ENCODE measurements at places on chromosomes 7 and 10.

- DNase-seq: no peak
Observed at GRCh38 chr7:17498230-17498629, 199.8 kb downstream of the AHR start.

GRCh38 chr7:120998996-120999565 is 10.6 kb downstream of the CPED1 start:
- no peak for DNase-seq

DNA sequence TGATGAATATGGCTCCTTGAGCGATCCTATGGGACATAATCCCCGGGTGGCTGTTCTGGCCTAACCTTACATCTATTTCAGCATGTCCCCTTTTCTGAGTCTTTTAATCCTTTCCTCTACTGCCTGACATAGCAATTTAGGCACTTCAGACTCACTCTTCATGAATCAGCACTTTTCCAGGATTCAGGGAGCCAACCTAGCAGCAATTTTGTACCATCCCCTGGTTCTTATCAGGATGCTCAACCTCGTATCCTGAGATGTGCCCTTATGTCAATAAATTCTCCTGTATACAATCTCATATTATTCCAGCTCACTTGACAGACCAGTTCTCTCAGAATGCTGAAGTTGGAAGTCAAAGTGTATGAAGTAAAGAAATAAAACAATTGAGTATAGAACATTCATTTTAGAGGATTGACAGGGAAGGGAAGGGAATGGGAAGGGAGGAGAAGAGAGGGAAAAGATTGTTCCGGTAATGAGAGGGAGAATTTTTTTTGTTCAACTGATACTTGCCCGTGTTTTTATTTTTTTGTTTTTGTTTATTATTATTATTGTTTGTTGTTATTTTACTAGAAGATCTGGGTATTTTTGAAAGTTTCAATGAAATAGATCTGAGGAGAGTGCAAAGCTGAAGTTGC is 8.2 kb upstream of the ZC3HAV1 start:
- no peak for DNase-seq

DNA sequence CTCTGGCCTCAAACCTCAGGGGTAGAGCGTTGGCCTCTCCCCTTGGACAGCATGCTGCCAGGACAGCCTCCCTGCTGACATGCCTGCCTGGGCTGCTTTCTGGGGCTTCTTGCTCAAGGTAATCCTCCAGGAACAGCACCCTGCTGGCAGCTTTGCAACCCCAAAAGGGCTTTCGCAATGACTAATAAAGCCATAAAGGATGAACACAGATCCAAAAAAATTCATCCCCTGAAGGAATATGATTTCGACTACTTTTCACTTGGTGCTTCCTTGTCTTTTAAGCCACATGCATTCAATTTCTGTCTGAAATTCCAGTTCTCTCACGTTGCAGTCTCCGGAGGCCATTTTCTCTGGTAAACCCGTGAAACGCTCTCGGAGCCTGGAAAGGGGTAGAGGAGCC is 15.1 kb upstream of the SH3PXD2A start:
- DNase-seq: peak; percentile 54

DNA sequence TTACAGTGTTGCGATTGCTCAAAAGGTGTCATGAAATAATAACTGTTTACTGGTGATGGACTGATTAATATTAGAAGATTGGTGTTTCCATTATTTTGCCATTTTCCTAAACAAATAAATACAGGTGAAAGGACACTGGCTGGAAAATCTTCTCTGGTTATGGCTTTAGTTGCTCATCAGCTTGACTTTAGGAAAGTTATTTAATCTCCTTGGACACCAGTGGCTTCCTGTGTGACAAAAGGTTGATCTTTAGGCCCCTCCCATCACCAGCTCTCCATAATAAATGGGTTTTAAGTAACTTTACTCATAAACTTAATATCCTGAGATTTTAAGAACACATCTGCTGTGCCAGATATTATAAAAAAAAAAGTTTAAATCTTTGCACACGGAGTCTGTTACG is 737 bp downstream of the CABCOCO1 start:
- no peak for DNase-seq

- DNase-seq: no peak
Observed at GRCh38 chr10:101182936-101183335, 46.3 kb downstream of the LBX1 start.

DNA sequence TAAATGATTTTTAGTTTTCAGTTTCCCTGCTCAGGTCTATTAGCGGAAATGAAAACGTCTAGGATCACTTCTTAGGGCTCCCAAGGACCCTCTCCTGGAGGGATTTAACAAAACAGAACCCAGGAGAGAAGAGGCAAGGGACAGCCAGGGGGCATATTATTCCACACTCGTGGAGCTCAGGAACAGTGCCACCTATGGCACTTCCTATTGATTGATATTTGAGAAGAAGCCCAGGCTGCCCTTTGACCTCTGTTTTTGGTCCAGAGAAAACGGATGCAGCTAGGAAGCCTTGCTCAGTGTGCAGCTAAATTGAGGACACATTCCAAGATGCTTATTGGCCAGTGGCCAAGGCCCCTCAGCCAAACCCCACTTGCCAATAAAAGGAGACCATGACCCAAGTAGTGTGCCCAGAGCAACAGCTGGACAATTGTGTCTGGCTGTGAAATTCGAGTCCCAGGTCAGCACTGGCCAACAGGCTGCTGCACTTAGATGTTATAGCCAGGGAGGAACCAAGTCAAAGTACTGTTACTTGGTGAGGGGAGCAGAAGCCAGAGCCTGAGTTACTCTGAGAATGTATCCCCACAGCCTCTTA is 24.0 kb upstream of the GPNMB start:
- no peak for DNase-seq

- no peak for DNase-seq
Observed at GRCh38 chr7:70347463-70348254, 749.4 kb downstream of the AUTS2 start.

Data from amniotic epithelial cell (primary cell).